ENCODE measurements at places on chromosomes 1 and 21.

- DNase-seq = no peak
Observed at GRCh38 chr1:6985549-6986276, 200.5 kb downstream of the CAMTA1 start.

GRCh38 chr21:44366586-44367211 is 13.3 kb downstream of the TRPM2 start:
- no peak for DNase-seq

DNA sequence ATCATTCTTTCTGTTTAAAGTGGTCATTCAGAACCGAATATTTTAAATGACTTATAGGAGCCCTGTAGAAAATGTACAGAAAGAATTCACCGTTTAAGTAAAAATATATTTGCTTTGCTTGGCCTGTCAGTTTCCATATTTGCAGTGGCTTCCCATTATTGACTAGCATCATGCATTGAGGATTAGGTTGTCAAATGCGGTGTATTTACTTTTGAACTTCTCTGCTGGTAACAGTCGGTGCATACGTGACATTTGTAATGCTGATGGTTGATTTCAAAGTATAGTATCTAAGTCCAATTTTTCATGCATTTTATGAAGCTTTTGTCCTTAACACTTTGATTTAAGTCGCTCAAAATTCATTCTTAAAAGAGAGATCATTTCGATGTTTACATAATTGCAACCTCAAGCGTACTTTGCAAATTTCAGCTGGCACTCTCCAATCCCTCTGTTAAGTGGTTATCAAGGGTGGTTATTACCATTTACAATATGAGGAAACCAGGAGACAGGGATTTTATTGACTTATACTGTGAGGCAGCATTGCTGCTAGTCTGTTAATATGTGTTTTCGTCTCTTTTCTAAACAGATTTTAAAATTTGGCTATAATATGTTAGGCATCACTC is 201.6 kb downstream of the SDCCAG8 start:
- DNase-seq = no peak

DNA sequence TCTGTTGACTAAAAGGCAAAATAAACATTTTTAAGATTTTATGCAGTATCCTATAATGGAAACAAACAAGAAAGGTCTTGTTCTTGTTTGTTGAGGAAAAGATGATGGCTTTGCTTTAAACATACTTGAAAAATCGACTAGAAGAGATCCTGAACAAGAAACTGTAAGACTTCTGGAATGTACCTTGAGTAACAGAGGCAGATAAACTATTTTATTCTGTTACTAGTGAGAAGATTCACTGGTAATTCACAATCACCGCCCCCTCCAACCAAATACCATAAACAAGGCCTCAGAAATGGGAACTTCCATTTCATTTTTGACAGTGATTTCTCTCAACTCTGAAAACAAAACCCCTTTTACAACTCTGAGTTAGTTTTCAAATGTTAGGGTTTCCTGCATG is 18.1 kb downstream of the TSEN15 start:
- DNase-seq = no peak

DNA sequence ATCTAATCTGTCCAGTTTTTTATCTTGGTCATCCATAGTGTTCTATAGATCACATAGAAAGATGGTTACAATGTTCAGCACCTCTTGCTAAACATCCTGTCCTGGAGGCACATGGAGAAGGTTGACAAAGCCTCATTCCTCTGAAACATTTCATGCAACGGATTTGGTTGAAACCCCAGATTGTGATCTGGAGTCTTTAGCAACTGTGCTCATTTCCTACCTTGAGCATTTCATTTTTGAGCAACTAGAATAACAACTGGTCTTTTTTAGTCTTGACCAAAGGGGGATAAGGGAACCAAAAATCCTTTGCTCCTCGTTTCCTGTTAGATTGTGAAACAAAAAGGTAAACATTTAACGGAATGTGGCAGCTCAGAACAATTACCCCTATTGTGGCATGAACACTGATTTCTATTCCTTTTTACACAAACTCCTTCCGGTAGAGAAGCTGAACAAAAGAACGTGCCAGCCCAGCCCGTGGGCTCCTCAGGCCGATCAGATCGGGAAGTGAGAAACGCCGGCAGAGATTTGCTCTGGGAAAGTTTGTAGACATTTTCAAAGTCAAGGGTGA is 94.7 kb upstream of the ERRFI1 start:
- DNase-seq = peak; percentile 33

All from body of pancreas (tissue), 4 donors.